Activated naive CD8-positive, alpha-beta T cell treated with anti-CD3 and anti-CD28 coated beads, Interleukin-2, amount 10 ng/mL, durations not matched to agents 7 days and 5 days (primary cell): ENCODE measurements at places on chromosomes 5 and 9. TPM values are rescaled to one million over a fixed set of nuclear protein-coding genes. Genes with fewer than 3 reads are reported as not detected.

The IRGM gene
- 4.6 TPM for total RNA-seq

The HTR4 gene
- total RNA-seq: not detected

The PCDHGB4 gene
- 0.11 TPM for total RNA-seq

- DNase-seq: no peak
These were observed 197.6 kb upstream of the RASA1 start for GRCh38 chr5:87069974-87070608.

GRCh38 chr9:108553111-108553635, 302.6 kb downstream of the ACTL7B start:
- no peak for DNase-seq

GRCh38 chr9:127520941-127521918, 69.9 kb downstream of the LRSAM1 start:
- no peak for DNase-seq

GRCh38 chr5:88886746-88887341, 3.9 kb upstream of the MEF2C start:
- DNase-seq: no peak

GRCh38 chr5:170631466-170632195, 127.8 kb downstream of the KCNIP1 start:
- no peak for DNase-seq

GRCh38 chr5:144468571-144468970, 297.9 kb downstream of the KCTD16 start:
- DNase-seq: no peak

GRCh38 chr5:43161244-43161643, 30.8 kb upstream of the NIM1K start:
- no peak for DNase-seq

DNA sequence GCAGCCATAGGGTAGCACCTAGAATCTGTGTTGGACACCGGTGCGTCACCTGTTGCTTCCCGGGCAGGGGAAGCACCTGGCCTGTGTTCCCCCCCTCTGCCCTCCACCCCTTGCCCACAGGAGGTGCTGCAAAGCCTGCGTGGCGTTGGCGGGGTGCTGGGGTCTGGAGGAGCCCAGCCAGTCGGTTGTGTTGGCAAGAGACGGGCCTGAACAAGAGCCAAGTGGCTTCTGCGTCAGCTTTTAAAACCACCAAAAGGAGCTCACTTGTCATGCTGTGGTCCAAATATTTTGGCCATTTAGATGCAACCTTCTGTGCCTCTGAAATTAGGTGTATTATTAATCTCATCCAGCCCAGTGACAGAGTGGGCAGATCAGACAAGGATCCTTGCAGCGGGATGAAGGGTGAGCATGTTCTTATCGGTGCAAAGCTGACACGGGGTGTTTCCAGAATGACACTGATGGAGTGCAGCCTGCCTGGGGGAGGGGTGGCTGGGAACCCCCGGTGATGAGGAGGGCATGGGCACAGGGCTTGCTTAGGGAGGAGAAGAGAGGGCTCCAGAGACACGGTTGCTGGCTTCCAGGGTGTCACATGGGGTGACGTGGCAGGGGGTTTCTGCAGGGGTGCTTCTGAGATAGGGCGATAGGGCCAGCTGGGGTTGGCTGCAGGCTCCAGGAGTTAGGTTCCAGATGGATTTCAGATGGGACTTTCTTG, 9.7 kb upstream of the RXRA start:
- no peak for DNase-seq
